ENCODE measurements at places on chromosomes 5 and 9.

DNA sequence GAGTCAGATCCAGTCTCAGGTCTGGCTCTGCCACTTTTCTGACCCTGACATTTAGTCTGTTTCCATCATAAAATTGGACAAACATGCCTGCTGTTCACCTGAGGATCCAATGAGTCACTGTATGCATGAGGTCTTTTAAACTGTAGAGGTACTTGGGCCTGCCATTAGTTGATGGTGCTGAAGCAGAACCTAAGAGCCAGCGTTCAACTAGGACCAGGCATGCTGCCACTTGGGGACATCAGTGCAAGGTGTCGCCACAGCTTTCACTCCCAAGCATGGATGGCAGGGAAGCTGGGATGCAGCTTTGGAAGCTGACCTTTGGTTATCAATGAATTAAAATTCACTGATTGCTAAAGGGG is 37.1 kb downstream of the NEUROG1 start:
- no peak for DNase-seq

- DNase-seq = no peak
These were observed 1.2 kb downstream of the SURF4 start for GRCh38 chr9:133374612-133375115.

- no peak for DNase-seq
These were observed 80.2 kb downstream of the PTPN3 start for GRCh38 chr9:109417585-109418544.

DNA sequence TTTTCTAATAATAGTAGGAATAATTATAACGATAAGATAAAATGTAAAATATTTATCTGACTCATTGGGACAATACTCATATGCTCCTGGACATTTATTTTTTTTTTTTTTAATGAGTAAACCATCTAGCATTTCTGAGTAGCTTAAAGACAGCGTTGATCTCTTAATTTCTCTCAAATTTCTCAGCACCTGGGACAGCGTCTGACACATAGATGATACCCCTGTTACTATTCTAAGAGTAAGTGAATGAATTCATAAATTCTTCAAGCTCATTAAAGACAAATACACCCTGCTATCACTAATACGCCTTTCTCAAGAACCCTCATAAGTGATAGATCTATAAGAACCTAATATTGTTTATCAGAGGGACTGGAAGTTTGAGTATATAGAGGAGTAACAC is 12.0 kb upstream of the HTR4 start:
- DNase-seq = no peak

DNA sequence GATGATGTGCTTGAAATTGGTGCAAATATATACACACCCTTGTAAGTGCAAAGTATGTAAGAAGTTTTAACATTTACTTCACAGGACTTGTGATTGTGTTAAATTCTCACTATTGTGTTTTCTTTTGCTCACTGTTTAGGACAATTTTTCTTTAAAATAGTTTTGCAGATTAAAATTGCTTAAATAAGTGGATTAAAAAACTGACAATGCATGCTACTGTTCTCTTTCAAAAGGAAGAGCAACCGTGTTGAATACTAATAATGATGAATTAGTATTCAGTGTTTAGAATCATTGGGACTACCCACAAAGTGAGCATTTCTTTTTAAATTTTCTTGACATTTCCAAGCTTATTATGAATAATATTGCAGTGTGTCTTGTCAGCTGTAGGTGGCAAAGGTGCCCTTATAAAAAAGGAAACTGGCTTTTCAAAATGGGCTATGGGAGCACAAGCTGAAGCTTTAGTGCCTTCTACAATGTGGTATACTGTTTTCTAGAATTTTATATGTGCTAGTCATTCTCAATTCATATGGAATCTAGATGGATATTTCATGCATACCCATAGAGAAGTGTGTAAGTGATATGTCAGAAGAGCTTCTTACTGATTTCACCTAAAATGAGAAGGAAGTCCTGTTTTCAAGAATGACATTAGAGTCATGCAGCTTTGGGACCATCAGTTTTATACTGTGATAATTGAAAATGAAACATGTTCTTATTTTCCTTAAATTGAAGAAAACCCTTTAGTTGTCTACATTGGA is 35.4 kb downstream of the SREK1 start:
- no peak for DNase-seq

- no peak for DNase-seq
These were observed 289.7 kb downstream of the CDK5RAP2 start for GRCh38 chr9:120289990-120290975.

DNA sequence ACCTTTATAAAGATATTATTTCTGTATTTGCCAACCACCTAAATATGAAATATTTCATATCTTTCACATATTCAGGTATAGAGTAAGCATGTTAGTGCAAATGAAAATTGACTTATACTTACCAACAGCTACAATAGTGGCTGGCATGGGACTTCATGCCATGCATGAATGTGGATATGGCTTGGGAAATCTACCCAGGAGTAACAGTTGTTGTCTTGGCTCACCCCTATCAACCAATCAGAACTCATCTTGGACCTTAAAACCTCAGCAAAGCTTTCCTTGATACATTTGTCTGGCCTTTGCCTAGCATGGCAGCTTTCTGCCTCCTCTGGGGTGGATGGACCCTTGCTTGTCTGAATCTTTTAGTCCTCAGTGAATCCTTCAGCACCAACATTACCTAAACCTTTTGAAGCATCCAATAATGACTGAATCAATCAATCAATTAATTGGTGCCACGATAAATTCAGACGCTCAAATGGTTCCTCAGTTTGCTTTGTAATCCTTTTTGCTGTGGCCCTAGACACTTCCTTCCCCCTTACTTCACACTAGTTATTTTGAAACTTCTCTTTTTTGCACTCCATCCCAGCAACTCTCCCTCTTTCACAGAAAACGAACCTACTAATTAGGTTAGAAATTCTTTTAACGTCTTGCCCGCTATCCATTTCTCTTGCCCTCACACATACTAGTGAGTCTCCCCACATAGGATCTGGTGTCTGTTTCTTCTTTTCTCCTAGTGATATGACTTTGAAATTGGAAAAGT is 132.3 kb upstream of the ZNF608 start:
- DNase-seq = no peak

DNA sequence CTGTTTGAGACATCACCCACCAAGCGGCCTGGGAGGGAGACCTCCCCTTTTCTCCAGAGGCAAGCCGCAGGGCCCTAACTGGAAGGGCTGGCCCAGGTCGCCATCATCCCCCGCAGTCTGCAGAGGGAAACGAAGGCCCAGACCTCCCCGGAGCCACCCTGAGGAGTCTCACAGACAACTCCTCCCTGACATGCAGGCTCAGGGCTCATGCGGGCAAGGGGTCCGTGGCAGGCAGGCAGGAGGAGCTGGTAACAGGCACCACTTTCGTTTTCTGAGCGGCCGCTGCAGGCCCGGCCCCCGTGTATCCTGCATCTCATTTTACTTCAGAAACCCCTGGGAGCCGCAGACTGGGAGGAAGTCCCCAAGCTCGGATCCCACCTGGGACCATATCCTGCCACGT is 192.0 kb upstream of the PPP1R26 start:
- DNase-seq = no peak

GRCh38 chr9:71690689-71691435 is 77.5 kb downstream of the CEMIP2 start:
- no peak for DNase-seq

GRCh38 chr9:85040821-85041465 is 371.4 kb downstream of the NTRK2 start:
- no peak for DNase-seq

GRCh38 chr5:145500710-145501109 is 334.4 kb downstream of the PRELID2 start:
- DNase-seq = no peak

DNA sequence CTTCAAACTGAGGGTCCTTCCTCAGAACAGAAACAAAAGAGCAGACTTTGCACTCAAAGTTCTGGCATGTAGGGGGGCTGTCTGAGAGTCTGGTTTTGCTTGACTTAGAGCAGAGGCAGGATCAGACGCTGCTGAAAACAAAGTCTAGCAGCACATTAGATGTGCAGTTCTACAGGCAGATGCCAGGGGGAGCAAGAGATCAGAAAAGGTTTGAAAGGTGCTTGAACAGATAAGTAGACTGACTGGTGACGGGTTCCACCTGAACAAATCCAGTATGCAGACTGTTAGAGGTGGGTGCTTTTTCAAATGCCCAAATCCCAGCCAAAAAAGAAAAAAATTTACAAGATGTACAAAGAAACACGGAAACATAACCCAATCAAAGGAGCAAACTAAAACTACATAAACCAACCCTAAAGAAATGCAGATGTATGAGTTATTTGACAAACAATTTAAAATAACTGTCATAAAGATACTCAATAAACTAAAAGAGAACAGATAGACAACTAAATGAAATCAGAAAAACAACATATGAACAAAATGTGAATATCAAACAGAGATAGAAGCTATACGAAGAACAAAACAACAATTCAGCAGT is 194.7 kb upstream of the FREM1 start:
- peak; percentile 3 for DNase-seq

- no peak for DNase-seq
These were observed 6.2 kb downstream of the RNF183 start for GRCh38 chr9:113296796-113297558.

DNA sequence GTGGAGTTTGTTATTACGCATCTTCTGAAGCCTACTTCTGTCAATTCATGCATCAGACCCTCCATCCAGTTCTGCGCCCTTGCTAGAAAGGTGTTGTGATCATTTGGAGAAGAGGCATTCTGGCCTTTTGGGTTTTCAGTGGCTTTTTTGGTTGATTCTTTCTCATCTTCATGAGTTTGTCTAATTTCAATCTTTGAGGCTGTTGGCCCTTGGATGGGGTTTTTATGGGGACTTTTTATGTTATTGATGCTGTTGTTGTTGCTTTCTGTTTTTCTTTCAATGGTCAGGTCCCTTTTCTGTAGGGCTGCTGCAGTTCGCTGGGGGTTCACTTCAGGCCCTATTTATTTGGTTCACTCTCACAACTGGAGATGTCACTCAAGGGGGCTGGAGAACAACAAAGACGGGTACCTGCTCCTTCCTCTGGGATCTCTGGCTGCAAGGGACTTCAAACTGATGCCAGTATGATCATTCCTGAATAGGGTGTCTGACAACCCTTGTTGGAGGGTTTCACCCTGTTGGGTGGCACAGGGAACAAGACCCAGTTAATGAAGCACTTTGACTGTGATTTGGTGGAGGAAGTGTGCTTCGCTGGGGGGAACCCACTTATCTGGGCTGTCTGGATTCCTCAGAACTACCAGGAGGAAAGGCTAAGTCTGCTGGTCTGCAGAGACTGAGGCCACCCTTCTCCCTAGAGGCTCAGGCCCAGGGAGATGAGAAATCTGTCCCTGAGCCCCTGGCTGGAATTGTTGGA is 226.7 kb upstream of the PTGER4 start:
- no peak for DNase-seq

DNA sequence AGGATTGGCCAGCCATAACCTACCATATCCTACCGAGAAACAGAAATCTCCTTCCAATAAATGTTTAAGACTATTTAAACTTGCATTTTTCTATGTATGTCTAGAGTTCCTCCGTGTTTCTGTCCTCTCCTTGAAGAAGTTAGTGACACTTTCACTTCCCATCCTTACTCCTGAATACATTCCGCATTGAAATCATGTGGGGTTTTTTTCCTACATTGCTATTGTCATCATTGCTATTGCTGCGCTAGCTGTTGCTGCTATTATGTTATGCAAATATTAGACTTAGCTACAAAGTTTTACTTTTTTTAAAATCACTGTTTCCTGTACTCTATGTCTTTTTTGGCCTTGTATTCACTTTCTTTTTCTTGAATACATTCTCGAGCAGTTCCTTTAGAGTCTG is 83.3 kb upstream of the NEK6 start:
- DNase-seq = no peak

DNA sequence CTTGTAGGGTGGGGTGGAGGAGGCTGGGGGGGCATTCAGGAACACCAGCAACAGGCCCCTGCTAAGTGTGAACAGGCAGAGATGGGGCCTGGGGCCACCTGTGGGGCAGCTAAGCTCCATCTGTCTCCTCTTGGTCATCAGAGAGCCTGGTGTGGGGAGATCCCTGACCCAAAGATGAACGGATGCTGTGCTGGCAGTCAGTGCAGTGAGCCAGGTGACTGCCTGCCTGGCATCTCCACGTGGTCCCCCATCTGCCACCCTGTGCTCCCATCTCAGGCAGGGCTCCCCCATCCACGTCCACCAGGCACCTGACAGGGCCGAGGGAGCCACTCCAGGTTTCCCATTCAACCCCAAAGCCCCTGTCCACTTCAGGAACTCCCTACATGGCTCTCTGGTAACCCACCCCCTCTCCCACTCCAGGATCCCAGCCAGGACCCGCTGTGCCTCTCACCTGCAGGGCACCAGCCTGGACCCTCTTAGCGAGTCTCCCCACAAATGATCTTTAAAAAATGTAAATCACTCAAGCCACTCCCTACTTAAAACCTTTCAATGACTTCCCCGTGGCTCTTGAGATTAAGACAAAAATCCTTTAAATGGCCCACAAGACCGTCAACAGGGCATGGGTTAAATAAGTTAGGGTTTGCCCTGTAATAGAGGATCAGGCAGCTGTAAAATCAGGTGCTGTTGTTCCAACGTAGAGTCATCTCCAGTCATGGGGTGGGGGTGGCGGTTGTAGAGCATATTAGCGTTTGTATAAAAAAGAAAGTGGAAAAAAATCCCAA is 60.8 kb downstream of the LMX1B start:
- no peak for DNase-seq

DNA sequence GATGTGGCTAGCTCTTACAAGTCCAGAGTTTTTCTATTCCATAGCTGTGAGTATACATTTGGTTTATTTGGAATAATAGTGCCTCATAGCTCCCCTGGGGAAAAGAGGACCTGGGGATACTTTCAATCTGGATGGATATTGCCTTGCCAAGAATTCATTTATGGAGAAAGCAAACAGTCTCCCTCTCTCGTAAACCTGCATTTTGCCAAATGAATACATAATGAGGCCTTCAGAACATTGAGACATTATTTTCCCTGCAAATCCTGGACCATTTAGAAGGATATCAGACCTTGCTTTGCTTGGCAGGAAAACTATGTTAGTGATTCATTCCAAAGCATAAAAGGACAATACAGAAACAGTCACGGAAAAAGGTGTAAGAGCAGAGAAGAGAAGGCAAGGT is 569.6 kb upstream of the BRINP1 start:
- DNase-seq = no peak

All from stimulated activated CD8-positive, alpha-beta memory T cell treated with anti-CD3 and anti-CD28 coated beads, Interleukin-2, amount 100 ng/mL, for 1 hour (primary cell).